Esophagus squamous epithelium (tissue), 5 donors: ENCODE measurements at places on chromosomes 16 and 17.

DNA sequence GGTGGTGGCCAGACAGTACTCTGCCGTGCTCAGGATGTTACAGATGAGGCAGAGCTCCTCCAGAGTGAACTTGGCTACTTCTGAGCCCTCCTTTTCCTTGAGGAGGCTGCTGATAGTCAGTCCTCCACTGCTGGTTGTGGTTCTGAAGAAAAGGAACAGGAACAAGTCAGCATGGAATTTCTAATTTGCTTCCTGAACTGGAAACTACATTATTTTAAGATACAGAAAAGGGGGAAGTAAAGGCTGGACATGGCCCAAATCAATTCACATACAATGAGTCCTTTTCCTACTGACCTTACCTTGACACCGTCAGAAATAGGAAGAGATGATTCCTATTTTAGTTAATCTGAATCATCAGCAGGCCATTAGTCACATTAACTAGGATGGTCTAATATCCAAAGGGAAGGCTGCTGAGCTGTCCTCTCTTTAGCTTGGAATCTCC lies 154.2 kb downstream of the VPS53 start:
- no peak for DNase-seq

GRCh38 chr16:9946022-9946720 lies 236.1 kb downstream of the GRIN2A start:
- no peak for DNase-seq

GRCh38 chr17:9090641-9091096 lies 69.4 kb downstream of the NTN1 start:
- no peak for DNase-seq

DNA sequence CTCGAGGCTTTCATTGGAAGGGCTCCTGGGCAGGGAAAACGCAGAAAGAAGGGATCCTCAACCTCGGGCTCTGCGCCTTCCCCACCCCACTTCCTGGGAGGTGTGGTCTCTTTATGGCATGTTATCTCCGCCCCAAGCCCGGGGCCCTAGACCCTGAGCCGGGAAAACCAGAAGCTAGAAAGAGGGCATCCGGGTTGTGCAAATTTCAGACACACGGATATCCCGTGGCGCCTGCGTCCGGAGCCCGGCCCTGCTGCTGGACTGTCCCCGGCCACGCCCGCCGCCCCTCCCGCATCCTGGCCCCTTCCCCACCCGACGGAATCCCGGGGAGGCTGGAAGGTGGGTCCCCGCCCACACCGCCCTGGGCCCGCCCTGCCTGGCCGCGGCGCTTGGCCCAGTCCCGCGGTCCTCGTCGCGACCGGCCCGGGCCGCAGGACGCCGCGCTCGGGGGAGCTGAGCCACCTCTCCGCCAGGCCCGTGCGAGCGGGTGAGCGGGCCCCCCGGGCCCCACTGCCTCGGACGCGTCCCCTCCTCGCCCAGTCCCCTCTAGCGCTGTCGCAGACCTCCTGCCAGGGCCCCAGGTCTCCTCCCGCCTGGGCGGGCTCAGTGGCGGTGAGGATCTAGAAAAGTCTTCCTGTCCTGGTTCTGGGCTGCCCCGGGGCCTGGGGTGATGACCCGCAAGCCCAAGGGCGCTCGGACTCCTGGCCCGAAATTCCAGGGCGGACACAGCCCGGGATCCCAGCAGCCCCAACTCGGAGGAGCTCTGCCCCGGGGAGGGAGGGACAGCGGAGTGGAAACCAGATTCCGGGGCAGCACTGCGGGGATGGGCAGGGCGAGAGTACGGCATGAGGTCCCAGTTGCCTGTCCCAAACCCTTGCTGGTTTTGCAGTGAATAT lies at the start of gene SLC16A5:
Gene SLC16A5 (plus strand): TSS at position 397 of the 896 bp plus-strand sequence. CDS start 5,683 bp downstream, outside the sequence.
- DNase-seq, result peak; percentile 27

GRCh38 chr16:54928016-54928356 lies 2.7 kb upstream of the IRX5 start:
- DNase-seq, result no peak
